ENCODE measurements at places on chromosomes 7 and 10. TPM values are rescaled to one million over a fixed set of nuclear protein-coding genes. Genes with fewer than 3 reads are reported as not detected.

GRCh38 chr10:131195558-131196159 is 115.9 kb downstream of the TCERG1L start:
- DNase-seq, result no peak

DNA sequence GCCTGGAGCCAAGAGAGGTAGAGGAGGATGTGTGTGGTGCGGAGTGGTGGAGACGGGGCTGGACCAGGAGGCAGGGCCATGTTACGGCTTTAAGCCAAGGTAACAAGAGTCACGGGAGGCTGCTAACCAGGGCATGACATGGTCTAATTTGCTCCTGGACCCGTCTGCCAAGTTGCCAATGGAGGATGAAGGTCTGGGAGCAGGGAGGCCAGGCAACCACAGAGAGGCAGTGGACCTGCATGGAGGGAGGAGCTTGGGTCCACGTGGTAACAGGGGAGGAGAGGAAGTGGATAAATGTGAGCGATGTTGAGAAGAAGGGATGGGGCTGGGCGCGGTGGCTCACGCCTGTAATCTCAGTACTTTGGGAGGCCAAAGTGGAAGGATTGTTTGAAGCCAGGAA is 31.0 kb downstream of the SRRM3 start:
- no peak for DNase-seq

NXPH1 gene
- not detected for total RNA-seq

TMEM273 gene
- 2.1 TPM for total RNA-seq

- peak; percentile 57 for DNase-seq
Measured at GRCh38 chr10:126331101-126331500, 57.2 kb downstream of the ADAM12 start.

FEZF1 gene
- not detected for total RNA-seq

GRCh38 chr10:76723844-76724243 is 913.8 kb downstream of the KCNMA1 start:
- DNase-seq, result no peak

- peak; percentile 76 for DNase-seq
Measured at GRCh38 chr10:132662186-132662920, 123.6 kb downstream of the NKX6-2 start.

GRCh38 chr7:129343099-129343700 is 91.0 kb upstream of the STRIP2 start:
- DNase-seq, result peak; percentile 17

DNA sequence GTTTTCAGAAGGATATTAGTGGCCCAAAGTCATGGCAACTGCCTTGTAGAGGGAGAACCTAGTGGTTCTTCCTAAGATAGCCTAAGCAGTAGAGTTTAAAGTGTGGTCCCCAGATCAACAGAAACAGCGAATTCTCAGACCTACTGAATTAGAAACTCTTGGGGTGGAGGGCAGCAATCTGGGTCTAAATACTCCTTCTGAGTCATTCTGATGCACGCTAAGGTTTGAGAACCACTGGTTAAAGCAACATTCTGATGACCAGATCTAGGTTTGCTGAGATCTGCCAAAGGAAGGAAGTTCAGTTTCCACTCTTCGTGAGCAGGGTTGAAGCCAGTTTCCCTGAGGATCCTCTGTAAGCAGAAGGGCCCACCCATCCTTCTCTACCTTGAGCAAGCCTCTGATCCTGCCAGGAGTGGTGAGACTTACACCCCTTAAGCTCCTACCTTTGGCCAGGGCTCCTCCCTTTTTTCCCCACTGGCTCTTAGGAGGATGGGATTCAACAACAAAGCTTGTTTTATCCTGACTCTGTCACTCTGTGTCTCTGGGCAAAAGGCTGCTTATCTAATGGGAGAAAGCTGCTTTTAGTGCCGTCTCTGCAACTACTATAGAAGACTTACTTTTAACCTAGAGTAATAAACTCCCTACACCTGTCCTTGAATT is 26.8 kb upstream of the TRUB1 start:
- DNase-seq, result no peak

MEST gene
- total RNA-seq, result 2,085 TPM

GRCh38 chr7:100572949-100573675 is 588 bp downstream of the SAP25 start:
- DNase-seq, result no peak

DNA sequence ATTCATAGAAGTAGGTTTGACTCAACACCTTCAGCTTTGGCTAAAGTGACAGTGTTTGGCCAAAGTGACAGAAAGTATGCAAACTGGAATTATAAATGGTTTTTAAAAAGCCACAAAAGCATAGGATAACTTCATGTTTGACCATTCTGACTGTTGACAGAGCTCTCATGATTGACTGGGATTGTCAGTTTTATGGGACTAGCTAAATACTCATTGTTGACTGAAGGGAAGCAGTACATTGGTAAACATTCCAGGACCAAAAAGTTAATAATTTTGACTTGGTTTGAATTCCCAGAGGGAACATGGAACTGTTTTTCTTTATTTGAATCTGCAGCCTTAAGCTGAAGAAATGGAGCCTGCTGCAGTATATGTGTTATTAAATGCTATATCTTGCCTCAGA is 84.6 kb upstream of the STEAP4 start:
- DNase-seq, result no peak

- peak; percentile 84 for DNase-seq
Measured at GRCh38 chr10:79137826-79138225, 69.1 kb downstream of the ZMIZ1 start.

- DNase-seq, result no peak
Measured at GRCh38 chr7:15586266-15586665, 24.5 kb upstream of the AGMO start.

CDHR1 gene
- total RNA-seq, result not detected

- DNase-seq, result peak; percentile 95
Measured at GRCh38 chr7:25854608-25855497, 297.1 kb upstream of the NFE2L3 start.

DNA sequence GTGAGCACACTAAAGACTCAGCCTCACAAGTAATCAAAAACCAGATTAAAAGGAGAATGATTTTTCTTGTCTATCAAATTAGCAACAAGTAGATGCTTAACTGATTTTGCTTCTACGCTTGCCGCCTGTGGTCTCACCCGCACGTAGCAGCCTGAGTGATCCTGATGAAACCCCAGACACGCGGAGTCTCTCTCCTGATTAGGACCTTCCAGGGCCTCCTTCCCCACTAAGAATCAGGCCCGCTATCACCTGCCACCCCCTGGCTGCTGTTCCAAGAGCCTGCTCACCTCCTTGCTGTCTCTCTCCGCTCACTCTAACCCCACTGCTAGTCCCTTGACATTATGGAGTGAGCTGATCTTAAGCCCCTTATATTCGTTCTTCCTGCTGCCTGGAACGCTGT is 325.9 kb upstream of the NRP1 start:
- DNase-seq, result no peak

DNA sequence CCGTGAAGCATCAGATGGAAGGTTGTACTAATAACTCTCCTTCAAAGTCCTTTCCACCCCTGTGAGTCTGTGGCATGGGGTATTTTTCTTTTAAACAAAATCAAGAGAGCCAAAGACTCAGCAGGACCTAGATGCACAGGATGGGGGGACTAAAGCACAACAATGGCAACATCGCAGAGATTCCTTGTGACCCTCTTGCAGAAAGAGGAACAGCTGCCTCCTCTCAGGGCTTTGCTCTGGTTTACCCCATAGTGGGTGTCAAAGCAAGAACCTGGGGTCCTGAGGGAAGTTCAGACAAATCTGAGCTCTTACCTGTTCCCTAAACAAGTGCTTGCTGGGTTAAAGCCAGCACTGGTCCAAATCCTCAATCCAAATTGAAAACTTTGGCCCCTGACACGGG is 39.2 kb downstream of the FGF8 start:
- DNase-seq, result no peak

- DNase-seq, result no peak
Measured at GRCh38 chr10:69474742-69475432, 23.6 kb downstream of the TSPAN15 start.

NEUROG3 gene
- not detected for total RNA-seq

- no peak for DNase-seq
Measured at GRCh38 chr7:140289804-140290203, 108.5 kb downstream of the SLC37A3 start.

LDB3 gene
- total RNA-seq, result 0.53 TPM

POLR2J gene
- total RNA-seq, result 73.2 TPM

DEPP1 gene
- 0.24 TPM for total RNA-seq

GRCh38 chr7:140593672-140593982 is 47.0 kb downstream of the DENND2A start:
- DNase-seq, result no peak

DNA sequence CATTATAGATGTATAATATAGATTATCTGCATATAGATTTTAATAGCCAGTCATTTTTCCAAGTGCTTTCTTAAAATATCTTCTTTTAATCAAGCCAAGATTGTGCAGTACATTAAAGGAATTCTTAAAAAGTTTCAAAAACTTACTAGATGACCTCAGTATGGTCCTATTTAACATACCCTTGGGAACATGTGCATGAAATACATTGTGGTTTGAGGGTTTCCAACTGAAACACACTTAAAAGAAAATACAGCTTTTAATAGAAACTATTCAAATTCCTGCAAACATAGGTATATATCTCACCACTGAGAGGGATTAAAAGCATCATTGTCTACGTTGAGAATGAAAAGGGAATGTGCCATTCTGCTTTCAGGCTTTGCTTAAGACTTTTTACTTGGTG is 364.9 kb downstream of the SUGCT start:
- DNase-seq, result no peak

GRCh38 chr7:636396-636795 is 90.1 kb upstream of the DNAAF5 start:
- peak; percentile 42 for DNase-seq

NKX2-3 gene
- total RNA-seq, result not detected

- peak; percentile 69 for DNase-seq
Measured at GRCh38 chr10:107614939-107615685, 450.6 kb upstream of the SORCS1 start.

GRCh38 chr10:102599565-102600327 is 44.5 kb upstream of the TRIM8 start:
- no peak for DNase-seq

- DNase-seq, result no peak
Measured at GRCh38 chr7:159227433-159227832, 82.8 kb upstream of the VIPR2 start.

POLD2 gene
- 149 TPM for total RNA-seq

NPFFR1 gene
- not detected for total RNA-seq

DNA sequence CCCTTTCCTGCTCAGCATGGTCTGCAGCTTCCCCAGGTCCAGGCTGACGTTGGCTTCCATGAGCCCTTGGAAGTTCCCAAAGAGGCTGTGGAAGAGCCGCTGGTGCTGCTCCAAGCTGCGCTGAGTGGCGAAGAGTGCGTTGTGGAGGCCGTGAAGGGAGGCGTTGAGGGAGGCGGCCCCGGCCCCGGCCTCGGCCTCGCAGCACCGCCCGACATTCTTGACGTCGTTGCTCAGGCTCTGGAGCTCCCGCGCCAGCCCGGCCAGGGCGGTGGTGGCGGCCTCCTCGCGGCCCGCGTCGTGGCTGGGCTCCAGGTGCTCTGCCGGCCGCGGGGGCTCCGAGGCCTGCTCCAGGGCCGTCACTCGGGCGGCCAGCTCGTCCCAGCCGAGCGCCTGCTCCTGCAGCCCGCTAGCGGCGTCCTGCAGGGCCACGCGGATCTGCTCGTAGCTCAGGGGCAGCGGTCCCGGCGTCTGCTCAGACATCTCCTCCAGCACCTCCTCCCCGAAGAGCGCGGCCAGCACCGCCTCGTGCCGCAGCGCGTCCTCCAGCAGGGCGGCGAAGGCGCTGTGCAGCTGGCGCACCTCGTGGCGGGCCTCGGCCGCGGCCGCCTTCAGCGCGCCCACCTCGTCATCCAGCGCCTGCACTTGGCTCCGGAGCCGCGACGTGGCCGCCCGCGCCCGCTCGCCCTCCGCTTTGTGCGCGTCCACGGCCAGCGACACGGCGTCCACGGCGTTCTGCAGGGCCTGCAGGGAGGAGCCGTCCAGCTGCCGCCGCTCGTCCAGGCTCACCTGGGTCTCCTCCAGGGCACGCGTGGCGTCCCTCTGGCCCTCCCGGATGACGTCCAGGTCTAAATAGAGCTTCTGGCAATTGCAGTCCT is 14.7 kb downstream of the MMRN2 start:
- DNase-seq, result no peak

DNA sequence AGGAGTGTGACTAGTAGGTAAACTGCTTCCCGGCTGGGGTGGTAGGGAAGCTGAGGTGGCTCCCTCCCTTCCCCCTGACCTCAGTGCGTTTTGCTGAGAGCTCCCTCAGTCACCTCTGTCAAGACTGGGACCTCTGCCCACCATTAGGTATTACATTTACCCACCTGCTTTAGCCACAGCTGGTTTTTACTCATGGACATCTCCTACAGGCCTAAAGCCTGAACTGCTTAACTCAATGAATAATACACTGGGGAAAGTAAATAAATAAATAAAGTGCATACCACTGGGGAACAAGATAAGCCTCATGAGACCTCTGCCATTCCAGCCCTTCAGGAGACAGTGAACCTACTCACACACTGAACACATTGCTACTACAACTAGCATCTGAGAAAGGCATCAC is 38.9 kb upstream of the CDK13 start:
- DNase-seq, result no peak

- DNase-seq, result no peak
Measured at GRCh38 chr10:87973635-87974034, 110.2 kb downstream of the PTEN start.

- no peak for DNase-seq
Measured at GRCh38 chr10:46235705-46236545, 50.9 kb upstream of the ANTXRL start.

GNGT1 gene
- total RNA-seq, result 0.65 TPM

GRCh38 chr7:105815576-105815975 is 60.8 kb downstream of the ATXN7L1 start:
- DNase-seq, result no peak

- no peak for DNase-seq
Measured at GRCh38 chr10:106401161-106401560, 763.3 kb downstream of the SORCS1 start.

GJD4 gene
- 1.2 TPM for total RNA-seq

PNPLA8 gene
- 27.9 TPM for total RNA-seq

- no peak for DNase-seq
Measured at GRCh38 chr7:106566196-106566595, 94.8 kb downstream of the CCDC71L start.

DNA sequence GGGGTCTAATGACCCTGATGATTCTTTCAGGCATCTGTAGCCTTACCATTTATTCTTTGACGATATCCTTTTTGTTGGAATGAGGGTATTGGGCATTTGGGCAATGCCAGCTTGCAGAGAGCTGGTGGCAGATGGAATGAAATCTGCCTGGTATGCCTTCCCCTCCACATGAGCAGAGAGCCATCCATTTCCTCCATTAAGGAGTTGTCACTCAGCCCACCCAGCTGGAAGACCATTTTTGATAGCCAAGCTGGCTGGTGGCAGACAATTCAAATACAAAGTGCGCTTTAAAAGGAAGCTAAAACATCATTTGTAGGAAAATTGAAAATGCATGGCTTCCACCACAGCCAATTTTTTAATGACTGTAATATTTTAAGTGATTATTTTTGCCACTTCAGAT is 240.1 kb upstream of the SLC26A5 start:
- DNase-seq, result no peak

CPA4 gene
- 4.8 TPM for total RNA-seq

GRCh38 chr10:112821663-112822062 is 128.4 kb upstream of the TCF7L2 start:
- DNase-seq, result no peak

GRCh38 chr7:93920496-93921182 is 896 bp upstream of the GNG11 start:
- no peak for DNase-seq

FAM24B gene
- total RNA-seq, result 19.9 TPM

PAPOLB gene
- not detected for total RNA-seq
